ENCODE measurements at places on chromosomes 2 and 18. TPM values are rescaled to one million over a fixed set of nuclear protein-coding genes. Genes with fewer than 3 reads are reported as not detected.

Gene NEUROD1
- not detected for total RNA-seq

Gene LYPD1
- not detected for total RNA-seq

Gene RUFY4
- 3.3 TPM for total RNA-seq

Gene FRZB
- not detected for total RNA-seq

Gene SMYD1
- not detected for total RNA-seq

Gene RRM2
- total RNA-seq = 333 TPM

Gene ALPI
- not detected for total RNA-seq

Gene TANC1
- total RNA-seq = 0.64 TPM

Gene DNER
- total RNA-seq = not detected

Gene CFAP221
- not detected for total RNA-seq

Gene PLEK
- total RNA-seq = 3.9 TPM

Gene FSIP2
- total RNA-seq = 0.27 TPM

Gene SFT2D3
- 5.7 TPM for total RNA-seq

Gene FAM110C
- total RNA-seq = 6.6 TPM

Gene RAB27B
- 2.7 TPM for total RNA-seq

Gene RGPD4
- total RNA-seq = not detected

Gene ANKRD53
- not detected for total RNA-seq

Gene FAM124B
- 0.39 TPM for total RNA-seq

Gene C2orf66
- 1.8 TPM for total RNA-seq

Gene NCKAP1
- 3.3 TPM for total RNA-seq

Gene TMEM214
- total RNA-seq = 117 TPM

Gene EML6
- 0.54 TPM for total RNA-seq

Gene FEV
- total RNA-seq = not detected

Gene ZSWIM2
- not detected for total RNA-seq

Gene CTAGE1
- not detected for total RNA-seq

Gene SLC30A3
- 0.68 TPM for total RNA-seq

Gene SP110
- 152 TPM for total RNA-seq

Gene AFF3
- 1.2 TPM for total RNA-seq

Gene SPP2
- not detected for total RNA-seq

Gene ERBB4
- total RNA-seq = not detected

Gene NBEAL1
- 12.7 TPM for total RNA-seq

Gene KHK
- 14.3 TPM for total RNA-seq

Gene SERPINB10
- not detected for total RNA-seq

Gene CFAP65
- not detected for total RNA-seq

Gene UGT1A3
- total RNA-seq = not detected

Gene GALNT14
- 0.27 TPM for total RNA-seq

Gene SLC16A14
- total RNA-seq = 0.22 TPM

Gene C2orf78
- total RNA-seq = not detected

Gene ARHGEF4
- not detected for total RNA-seq

Gene GPN1
- total RNA-seq = 49.9 TPM
